ENCODE measurements at places on chromosomes 16 and 17. TPM values are rescaled to one million over a fixed set of nuclear protein-coding genes. Genes with fewer than 3 reads are reported as not detected.

Gene FTO
- total RNA-seq, result 137 TPM

Gene CACNG3
- total RNA-seq, result not detected

DNA sequence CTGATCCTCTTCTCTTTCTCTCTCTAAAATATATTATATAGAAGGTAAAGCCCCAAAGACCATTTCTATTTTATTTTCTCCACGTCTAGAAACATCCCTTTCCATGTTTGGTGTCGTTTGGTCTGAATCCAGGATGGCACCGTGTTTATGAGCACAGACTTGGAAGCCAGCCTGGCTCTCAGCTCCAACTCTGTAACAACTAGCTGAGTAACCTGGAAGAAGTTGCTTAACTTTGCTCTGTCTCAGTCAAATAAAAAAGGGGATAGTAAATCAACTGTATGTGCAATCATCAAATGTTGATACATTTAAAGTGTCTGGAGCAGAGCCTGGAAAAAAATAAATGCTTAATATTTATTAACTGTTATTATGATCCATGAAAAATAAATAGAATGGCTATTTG is 249.8 kb upstream of the MAF start:
- no peak for DNase-seq

DNA sequence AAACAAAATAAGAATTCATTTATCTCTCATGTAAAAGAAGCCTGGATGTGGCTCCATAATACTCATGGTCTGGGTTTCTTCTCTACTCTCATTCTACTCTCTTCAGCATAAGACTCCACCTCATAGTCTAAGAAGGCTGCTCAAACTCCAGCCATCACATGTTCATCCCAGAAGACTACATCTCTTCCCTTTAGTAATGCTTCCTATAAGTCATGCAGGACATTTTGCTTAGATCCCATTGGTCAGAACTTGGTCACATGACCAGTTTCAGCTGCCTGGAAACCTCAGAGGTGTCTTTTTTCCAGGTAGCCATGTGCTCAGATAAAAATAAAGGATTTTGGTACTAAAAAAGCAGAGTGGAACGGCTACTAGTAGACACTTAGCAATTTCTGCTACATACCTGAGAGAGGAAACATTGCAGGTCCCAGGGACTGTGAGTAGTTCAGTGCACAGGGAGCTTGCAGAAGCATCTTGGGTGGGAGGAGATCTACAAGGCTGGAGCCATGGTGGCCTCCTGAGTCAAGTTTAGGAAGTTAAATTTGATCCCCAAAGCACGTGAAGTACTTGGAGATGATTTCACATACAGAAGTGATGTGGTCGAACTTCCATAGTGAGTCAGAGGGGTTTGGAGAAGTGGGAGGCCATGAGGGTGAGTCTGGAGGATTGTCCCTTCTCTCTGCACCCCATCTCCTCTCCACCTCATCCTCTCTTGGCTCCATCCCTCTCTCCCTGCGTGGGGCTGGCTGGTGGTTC is 110.2 kb downstream of the CCDC182 start:
- peak; percentile 38 for DNase-seq

DNA sequence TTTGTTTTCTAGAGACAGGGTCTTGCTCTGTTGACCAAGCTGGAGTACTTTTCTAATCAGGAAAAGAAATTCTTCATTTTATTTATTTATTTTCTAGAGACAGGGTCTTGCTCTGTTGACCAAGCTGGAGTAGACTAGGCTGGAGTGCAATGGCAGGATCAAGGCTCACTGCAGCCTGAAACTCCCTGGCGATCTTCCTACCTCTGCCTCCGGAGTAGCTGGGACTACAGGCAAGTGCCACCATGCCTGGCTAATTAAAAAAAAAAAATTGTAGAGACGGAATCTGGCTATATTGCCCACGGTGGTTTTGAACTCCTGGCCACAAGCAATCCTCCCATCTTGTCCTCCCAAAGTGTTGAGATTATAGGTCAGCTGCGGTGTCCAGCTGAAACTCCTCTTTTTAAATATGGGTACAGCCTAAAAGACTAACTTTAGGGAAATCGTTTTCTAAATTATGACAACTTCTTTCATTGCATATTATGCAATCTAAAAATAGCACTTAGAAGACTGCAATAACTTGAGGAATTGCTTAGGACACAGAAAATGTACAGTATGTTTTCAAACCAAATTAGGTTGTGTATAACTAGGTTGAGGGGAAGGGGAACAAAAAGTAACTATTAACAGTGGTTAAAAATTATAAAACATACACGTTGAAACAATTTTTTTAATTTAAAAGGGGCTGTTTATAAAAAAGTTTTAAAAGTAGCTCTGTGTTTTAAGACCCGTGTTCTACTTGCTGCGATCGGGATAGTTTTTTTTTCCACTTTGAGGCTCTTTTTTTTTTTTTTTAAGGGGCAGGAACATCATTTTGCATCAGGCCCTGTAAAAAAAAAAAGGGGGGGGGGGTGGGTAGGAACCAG is 4.7 kb downstream of the PRAC1 start:
- DNase-seq, result no peak

DNA sequence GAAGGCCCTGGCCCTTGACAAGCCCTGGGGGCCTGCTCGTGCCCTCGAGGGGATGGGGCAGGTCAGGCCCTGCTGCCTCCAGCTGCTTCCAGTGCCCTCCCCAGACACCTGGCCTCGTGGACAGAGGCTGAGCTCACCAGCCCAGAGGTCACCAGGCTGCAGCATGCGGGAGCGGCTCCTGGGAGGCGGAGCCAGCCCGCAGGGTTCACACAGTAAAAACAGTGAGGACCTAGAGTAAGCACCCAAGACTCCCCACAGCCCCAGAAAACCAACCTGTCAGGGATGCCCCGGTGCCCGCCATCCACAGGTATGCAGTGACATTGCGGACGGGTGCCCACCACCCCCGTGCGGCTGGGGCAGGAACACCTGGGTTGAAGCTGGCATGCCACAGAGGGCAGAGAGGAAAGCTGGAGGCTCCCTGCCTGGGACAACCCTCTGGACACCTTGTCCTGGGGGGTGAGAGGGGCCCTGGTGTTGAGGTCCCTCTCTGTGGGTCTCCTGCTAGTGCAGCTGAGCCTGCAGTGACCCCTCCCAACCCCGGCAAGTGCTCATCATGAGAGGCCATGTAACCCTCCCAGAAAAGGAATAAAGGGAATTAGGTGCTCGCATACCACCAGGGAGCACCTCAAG is 62.1 kb downstream of the LMF1 start:
- no peak for DNase-seq

DNA sequence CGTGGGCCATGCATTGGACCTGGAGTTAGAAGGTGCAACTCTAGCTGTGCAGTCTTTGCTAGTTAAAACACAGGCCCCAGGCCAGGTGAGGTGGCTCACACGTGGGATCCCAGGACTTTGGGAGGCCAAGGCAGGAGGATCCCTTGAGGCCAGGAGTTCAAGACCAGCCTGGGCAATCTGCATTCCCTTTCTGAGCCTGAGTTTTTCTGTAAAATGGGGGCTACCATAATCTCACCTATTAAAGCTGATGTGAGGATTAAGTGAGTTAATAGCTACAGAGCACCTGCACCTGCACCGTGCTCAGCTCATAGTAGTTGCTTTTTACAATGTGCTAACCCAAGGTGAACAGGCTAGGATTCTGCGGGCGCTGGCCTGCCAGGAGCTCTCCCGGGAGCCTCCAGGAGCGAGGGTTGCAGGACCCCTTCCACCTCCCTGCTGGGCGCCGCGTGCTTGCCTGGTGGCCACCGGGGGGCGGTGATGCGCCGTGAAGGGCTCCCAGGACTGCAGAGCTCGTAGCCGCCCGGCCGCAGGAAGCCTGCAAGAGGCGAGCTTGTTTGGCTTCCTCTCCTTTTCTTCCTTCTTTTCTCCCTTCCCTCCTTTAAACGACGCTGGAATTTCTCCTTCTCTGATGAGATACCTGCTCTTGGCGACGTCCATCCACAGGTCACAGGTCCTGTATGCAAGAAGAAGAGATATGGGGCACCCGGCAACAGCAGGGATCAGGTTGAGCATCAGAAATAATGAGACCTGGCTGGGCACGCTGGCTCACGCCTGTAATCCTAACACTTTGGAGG is 51.3 kb downstream of the ZFP90 start:
- DNase-seq, result peak; percentile 37
